Ecto neural progenitor cell (in vitro differentiated cells): ENCODE measurements at places on chromosomes 6 and 20.

GRCh38 chr20:46433051-46433450 is 26.6 kb upstream of the ELMO2 start:
- DNase-seq, result no peak

- no peak for DNase-seq
Measured at GRCh38 chr6:165721356-165721755, 58.3 kb upstream of the PDE10A start.

- DNase-seq, result no peak
Measured at GRCh38 chr6:3312604-3313231, 54.0 kb downstream of the PSMG4 start.

DNA sequence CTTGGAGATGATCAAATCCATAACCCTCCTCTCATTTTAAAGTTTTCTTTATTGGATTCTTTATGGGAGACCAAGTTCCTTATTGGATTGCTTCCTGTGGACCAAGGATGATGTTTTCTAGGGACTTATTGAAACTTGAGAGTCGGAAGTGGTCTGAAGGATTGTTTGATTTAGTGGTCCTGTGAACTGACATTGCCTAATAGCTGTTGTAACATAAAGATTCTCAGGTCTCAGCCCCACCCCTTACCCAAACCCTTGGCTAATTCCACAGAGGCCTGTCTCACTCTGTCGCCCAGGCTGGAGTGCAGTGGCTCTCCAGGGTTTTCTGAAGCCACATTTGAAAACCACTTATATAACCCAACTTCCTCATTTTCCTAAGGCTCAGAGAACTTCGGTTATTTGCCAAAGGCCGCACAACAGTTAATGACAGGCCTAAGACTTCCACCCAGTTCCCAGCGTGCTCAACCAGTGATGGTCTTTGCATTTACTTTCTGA is 77.0 kb downstream of the ATXN1 start:
- no peak for DNase-seq

- no peak for DNase-seq
Measured at GRCh38 chr6:140486450-140487361, 1112.3 kb upstream of the CITED2 start.

GRCh38 chr6:30272032-30272431 is 54.7 kb upstream of the TRIM39 start:
- no peak for DNase-seq

DNA sequence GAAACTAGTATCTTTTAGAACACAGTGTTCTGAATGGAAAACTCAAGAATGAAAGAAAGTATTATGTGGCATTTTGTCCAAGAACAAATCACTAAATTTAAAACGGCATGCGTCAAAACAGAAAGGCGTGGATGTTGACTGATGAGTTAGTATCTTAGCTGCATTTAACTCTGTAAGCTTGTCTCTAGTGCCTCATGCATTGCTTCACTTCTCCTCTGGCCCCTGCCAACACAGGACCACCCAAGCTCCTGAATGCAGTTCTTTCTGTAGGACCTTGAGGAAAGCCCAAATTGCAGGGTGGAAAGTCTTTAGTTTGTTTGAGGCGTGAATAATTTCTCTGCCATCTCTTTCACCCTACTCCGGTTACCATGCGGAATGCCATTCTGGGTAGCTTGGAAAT is 632.2 kb downstream of the COL12A1 start:
- DNase-seq, result no peak

- no peak for DNase-seq
Measured at GRCh38 chr6:50974319-50974718, 155.6 kb downstream of the TFAP2B start.

DNA sequence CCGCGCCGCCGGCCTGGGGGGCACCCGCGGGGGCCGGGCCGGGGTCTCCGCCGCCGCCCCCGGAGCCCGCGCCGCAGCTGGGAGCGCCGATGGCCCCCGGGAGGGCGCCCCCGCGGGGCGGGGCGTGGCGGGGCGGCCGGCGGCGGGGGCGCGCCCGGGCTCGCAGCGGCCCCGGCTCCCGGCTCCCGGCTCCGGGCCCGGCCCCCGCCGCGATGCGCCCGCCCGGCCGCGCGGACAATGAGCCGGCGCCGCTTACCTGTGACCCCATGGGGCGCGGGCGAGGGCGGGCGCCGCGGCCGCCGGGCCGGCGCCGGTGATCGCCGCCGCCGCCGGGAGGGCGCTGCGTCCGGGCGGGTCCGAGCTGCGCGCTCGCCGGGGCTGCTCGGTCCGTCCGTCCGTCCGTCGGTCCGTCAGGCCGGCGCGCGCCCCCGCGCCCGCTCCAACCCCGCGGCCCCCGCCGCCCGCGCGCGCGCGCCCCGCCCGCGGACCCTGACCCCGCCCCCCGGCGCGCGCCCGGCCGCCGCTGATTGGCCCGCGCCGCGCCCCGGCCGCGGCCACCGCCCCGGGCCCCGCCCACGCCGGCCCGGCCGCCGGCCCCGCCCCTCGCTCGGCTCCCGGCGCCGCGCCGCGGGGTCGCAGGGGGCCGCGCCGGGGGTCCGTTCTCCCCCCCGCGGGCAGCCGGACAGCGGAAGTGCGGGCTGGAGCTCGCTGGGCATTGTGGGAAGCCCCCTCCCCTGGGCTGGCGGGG is at the start of gene ZBTB46:
ZBTB46 (minus strand) TSS at position 424 of the 748 bp plus-strand sequence. CDS start 40,507 bp downstream, outside the sequence.
- DNase-seq, result no peak

- no peak for DNase-seq
Measured at GRCh38 chr6:134636186-134636799, 313.6 kb downstream of the ALDH8A1 start.

DNA sequence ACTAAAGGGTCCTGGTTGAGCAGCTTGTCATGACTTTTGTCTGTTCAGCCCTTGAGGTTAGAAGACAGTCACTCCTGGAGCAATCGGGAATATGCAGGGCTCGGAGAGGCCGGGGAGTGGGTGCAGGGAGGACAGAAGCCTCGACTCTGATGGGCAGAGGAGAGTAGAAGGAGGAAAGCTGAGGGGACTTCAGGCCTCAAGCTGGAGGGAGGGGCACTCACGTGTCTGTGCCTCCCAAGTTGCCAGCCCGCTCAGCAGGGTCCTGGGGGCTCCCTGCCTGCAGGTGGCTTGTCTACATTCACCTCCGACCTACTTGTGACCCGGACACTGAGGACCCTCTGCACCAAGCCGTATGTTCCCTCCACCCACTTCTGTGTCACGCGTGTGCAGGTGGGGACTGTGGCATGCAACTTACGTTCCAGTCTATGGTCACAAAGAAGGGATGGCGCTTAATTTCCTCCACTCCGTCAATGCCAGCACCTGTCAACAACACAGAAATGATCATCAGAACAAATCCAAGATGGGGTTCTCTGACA is 86.8 kb upstream of the MPC1 start:
- no peak for DNase-seq

GRCh38 chr6:66161546-66162108 is 454.6 kb upstream of the EYS start:
- DNase-seq, result no peak

DNA sequence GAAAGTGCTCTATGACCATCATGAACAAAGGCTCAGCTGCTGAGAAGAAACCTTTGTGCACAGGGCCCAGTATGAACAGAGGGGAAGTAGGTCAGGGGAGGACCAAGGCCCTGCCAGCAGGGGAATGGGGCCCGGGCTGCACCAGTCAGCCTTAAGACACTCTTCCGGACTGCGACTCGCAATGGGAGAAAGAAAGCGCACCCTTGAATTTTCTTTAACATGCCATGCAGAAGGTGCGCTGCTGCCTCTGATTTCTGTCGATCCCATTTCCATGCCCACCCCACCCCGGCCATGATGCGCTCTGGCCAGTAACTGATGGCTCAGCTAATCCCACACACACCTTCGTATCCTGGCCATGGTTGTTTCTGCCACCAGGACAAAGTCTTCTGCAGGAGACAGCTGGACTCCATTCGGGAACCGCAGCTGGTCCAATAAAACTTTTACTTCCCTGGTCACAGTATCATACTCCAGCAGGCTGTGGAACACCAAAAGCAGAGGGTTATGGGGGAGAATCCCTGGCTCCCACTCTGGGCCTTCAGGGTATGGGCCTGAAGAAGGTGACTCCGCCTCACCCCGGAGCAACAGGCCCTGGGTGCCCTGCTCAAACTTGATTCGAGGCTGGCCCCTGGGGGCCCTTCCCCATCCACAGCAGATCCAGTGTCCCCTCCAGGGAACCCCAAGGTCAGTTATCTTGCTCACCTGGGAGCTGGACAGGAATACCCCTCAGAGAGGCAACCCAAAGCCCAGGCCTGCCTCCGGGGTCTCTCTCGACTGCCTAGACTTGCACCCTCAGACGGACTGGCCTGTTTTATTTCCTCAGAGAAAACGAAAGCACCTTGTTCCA is 20.3 kb downstream of the CST7 start:
- peak; percentile 17 for DNase-seq

- DNase-seq, result no peak
Measured at GRCh38 chr6:68046302-68046701, 588.8 kb upstream of the ADGRB3 start.

- no peak for DNase-seq
Measured at GRCh38 chr6:135935941-135936601, 84.6 kb downstream of the PDE7B start.

GRCh38 chr20:53826597-53827291 is 233.1 kb upstream of the ZNF217 start:
- no peak for DNase-seq

DNA sequence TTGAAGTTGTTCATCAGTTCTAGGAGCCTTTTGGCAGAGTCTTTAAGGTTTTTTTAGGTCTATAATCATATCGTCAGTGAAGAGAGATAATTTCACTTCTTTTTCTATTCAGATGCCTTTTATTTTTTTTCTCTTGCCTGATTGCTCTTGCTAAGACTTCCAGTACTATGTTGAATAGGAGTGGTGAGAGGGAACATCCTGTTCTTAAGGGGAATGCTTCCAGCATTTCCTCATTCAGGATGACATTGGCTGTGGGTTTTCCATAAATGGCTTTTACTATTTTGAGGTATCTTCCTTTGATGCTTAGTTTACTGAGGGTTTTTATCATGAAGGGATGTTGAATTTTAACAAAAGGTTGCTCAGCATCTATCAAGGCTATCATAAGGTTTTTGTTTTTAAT is 109.5 kb downstream of the CLVS2 start:
- no peak for DNase-seq

- no peak for DNase-seq
Measured at GRCh38 chr6:4668271-4669179, 107.7 kb upstream of the CDYL start.

- DNase-seq, result peak; percentile 48
Measured at GRCh38 chr6:54579011-54579410, 267.6 kb upstream of the FAM83B start.

GRCh38 chr6:168258795-168259194 is 60.8 kb downstream of the DACT2 start:
- DNase-seq, result no peak

- no peak for DNase-seq
Measured at GRCh38 chr6:15798533-15799255, 135.9 kb upstream of the DTNBP1 start.

DNA sequence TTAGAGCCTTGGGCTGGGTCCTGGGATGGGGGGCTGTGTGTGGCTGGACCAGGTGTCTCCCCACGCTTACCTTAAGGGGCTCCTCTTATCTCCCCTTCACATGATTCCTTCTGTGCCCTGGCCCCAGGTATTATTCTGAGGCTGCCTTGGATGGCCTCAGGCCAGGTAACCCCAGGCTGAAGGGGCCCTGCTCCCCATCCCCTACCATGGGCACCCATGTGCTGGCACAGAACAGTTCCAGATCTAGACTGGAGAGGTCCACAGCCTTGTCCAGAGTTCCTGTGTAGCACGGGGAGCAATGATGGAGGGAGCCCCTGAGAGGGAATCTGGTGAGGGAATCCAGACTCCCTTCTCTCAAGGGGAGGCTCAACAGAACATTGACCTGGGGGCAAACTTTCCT is 32.1 kb downstream of the MOCS1 start:
- no peak for DNase-seq

- DNase-seq, result no peak
Measured at GRCh38 chr20:14561741-14562221, 224.4 kb upstream of the FLRT3 start.

DNA sequence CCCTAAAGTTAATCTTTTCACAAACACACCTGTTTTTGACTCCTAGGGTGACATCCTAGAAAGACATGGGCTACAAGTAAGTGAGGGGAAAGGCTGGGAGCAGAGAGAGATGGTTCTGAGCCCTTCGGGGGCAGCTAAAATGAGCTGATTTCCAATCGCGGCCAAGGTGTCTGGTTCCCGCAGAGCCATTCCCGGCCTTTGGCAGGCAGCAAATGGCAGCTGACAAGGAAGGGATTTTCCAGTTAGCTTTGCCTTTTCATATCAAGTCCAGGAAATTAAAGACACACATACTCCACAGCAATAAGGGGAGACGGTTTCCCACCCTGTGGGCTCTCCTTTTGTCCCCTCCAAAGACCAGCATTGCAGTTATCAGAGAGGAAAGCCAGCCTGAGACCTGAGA is 228.5 kb downstream of the ZMYND8 start:
- no peak for DNase-seq

DNA sequence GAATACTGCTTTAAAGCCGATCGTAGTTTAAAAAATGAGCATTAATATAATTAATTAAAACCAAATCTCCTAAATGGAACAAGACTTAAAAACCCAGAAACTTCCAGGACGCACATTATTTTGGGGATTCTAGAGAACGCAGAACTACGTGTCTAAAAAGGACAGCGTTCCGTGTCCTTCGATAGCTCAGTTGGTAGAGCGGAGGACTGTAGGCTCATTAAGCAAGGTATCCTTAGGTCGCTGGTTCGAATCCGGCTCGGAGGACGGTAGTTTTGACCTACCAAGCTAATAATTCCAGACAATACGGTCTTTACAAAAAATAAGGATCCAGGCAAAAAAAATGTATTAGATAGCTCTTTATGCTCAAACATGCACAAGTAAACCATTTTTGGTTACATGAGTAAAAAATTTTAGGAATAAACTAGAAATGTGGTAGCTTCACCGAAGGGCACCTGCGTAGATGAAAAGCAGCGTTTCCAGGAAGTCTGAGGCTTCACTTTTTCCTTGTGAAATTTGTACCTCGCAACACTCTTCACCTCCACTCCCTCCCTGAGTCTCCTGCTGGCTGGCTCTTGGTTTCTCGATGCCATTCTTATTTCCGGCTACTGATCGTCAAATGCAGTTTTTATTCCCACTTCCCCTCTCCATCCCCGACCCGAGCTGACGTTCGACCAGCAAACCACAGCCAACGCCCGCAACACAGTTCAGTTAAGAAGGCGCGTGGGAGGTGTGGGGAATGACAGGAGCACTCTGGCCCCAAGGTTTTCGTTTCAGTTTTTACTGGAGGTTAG is 19.6 kb upstream of the ABT1 start:
- peak; percentile 62 for DNase-seq

- no peak for DNase-seq
Measured at GRCh38 chr6:148452876-148453275, 110.2 kb downstream of the SASH1 start.

- no peak for DNase-seq
Measured at GRCh38 chr6:116954938-116955337, 77.9 kb downstream of the RFX6 start.

- no peak for DNase-seq
Measured at GRCh38 chr20:24208652-24209051, 220.1 kb upstream of the GGTLC1 start.

GRCh38 chr6:12152023-12152970 is 137.9 kb upstream of the EDN1 start:
- no peak for DNase-seq
